Adrenal gland (tissue), 19 donors: ENCODE measurements at places on chromosomes 7 and 10. TPM values are rescaled to one million over a fixed set of nuclear protein-coding genes. Genes with fewer than 3 reads are reported as not detected.

GRCh38 chr10:91944880-91945630 is 21.5 kb downstream of the BTAF1 start:
- no peak overlapping the region for H3K4me3 ChIP-seq
- no peak for DNase-seq
- H3K36me3 ChIP-seq = no peaks in the 10 kb centered on the region

DNA sequence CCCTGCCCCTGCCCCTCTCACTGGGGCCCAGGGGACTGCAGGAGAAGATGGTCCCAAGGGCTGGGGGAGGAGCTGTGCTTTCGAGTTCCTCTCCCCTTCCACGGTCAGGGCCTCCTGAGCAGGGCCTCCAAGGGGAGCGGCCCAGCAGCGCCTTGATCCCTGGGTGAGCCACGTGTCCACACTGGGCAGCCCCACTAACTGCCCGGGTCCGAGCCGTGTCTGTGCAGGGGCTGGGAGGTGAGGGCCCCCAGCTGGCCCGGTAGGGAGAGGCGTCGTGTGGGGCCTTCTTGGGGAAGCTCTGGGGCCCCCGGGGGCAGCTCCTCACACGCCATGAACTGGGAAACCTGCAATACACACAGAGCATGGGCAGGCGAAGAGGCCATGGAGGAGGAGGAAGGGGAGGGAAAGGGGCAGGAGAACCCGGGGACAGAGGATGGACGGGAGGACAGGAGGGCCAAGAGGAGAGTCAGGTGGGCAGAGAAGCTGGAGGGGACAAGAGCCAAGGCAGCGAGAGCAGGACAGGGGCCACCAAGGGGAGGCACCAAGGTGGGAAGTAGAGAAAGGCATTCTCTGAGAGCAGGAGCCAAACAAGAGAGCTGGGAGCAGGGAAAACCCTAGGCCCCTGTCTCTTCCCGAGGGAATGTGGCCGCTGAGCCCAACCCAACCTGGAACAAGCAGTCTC is 32.8 kb downstream of the KCNH2 start:
- no peak for DNase-seq
- no peaks in the 10 kb centered on the region for H3K27me3 ChIP-seq
- no peaks in the 10 kb centered on the region for H3K36me3 ChIP-seq

- H3K27ac ChIP-seq = no peak overlapping the region
- H3K4me3 ChIP-seq = no peak overlapping the region
- peak; percentile 23 for DNase-seq
- no peaks in the 10 kb centered on the region for H3K4me1 ChIP-seq
- H3K27me3 ChIP-seq = no peaks in the 10 kb centered on the region
Measured at GRCh38 chr10:93386631-93387369, 95.3 kb downstream of the MYOF start.

GRCh38 chr10:47109906-47110305 is 190.1 kb upstream of the GDF10 start:
- no peak overlapping the region for H3K27ac ChIP-seq
- no peaks in the 10 kb centered on the region for H3K27me3 ChIP-seq
- DNase-seq = no peak

GRCh38 chr10:133264461-133264860 is 12.2 kb downstream of the ADAM8 start:
- no peak overlapping the region for H3K27ac ChIP-seq
- DNase-seq = no peak
- no peaks in the 10 kb centered on the region for H3K36me3 ChIP-seq

GRCh38 chr7:28546067-28546466 is 133.7 kb downstream of the CREB5 start:
- no peak overlapping the region for H3K27ac ChIP-seq
- H3K4me3 ChIP-seq = no peak overlapping the region
- no peaks in the 10 kb centered on the region for H3K36me3 ChIP-seq
- H3K27me3 ChIP-seq = peaks cover 4% of the 10 kb centered on the region

- H3K4me1 ChIP-seq = peaks cover 5% of the 10 kb centered on the region
- H3K36me3 ChIP-seq = no peaks in the 10 kb centered on the region
- H3K4me3 ChIP-seq = no peak overlapping the region
- peak; percentile 9 for DNase-seq
Measured at GRCh38 chr10:50992972-50993766, 81.1 kb upstream of the PRKG1 start.

DNA sequence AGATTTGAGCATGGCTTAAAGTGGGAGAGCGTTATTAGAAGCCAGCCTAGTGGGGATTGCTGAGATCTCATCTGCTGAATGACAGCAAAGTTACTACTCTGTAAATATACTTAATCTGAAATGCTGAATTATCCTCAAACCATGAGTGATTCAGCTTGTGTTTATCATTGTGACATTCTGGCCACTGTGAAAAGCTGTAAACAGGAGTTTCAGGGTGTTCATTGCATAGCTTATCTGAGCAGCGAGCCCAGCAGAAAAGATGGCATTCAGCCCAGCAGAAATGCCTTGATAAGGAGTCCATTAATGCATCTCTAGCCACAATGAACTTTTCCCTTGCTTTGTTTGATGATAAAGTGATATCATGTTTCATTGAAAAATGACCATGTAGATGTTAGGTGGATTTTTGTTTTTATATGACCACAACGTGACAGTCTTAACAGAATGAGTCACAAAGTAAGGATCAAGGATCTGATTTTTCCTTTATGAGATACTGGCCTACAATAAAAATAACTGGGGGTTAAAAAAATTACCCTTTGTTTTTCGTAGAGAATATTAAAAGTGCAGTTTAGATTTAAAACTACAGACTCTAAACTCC is 7.8 kb downstream of the TES start:
- H3K36me3 ChIP-seq = no peaks in the 10 kb centered on the region
- no peaks in the 10 kb centered on the region for H3K27me3 ChIP-seq
- DNase-seq = peak; percentile 41
- H3K4me3 ChIP-seq = no peak overlapping the region
- H3K4me1 ChIP-seq = peaks cover 4% of the 10 kb centered on the region
- no peak overlapping the region for H3K27ac ChIP-seq

GRCh38 chr10:124063750-124064603 is 29.4 kb downstream of the CHST15 start:
- H3K4me3 ChIP-seq = no peak overlapping the region
- H3K27me3 ChIP-seq = no peaks in the 10 kb centered on the region
- DNase-seq = peak; percentile 52

- H3K27me3 ChIP-seq = no peaks in the 10 kb centered on the region
- no peak overlapping the region for H3K4me3 ChIP-seq
- H3K4me1 ChIP-seq = no peaks in the 10 kb centered on the region
- DNase-seq = no peak
Measured at GRCh38 chr7:122528879-122529481, 169.9 kb downstream of the RNF133 start.

DNA sequence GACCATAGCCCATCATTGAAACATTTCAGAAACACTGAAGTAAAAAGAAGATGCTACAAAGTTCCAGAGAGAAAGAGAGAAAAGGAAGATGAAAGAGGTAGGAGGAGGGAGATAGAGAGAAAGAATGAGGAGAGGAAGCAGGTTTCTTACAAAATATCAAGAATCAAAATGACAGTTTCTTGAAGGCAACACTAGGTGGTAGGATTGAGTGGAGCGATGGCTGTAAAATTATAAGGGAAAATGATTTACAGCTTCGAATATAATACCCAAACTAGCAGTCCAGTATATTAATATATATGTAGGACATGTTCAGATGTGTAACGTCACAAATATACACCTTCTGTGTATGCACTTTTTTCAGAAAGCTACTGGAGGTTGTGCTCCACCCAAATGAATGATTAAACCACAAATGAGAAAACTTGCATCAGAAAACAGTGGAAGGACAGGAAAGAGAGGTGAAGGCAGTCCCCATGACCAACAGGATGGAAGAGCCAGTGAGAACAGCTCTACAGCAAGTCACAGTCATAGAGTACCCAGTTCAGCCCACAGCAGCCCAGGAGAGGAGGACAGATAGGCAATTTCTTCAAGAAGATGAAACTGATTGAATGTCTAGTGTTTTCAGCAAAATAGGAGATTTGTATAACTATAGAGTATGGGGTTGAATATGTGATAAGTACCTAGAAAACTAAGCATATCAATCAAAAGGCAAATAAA is 151.5 kb upstream of the TARP start:
- H3K27me3 ChIP-seq = no peaks in the 10 kb centered on the region
- no peak overlapping the region for H3K27ac ChIP-seq
- DNase-seq = no peak
- H3K4me1 ChIP-seq = no peaks in the 10 kb centered on the region
- no peak overlapping the region for H3K4me3 ChIP-seq
- no peaks in the 10 kb centered on the region for H3K36me3 ChIP-seq

GRCh38 chr10:5449823-5450222 is 37.5 kb downstream of the NET1 start:
- H3K27ac ChIP-seq = no peak overlapping the region
- no peaks in the 10 kb centered on the region for H3K4me1 ChIP-seq
- H3K36me3 ChIP-seq = peaks cover 24% of the 10 kb centered on the region

- no peak overlapping the region for H3K4me3 ChIP-seq
- DNase-seq = no peak
Measured at GRCh38 chr10:25724241-25724640, 209.8 kb upstream of the MYO3A start.

DNA sequence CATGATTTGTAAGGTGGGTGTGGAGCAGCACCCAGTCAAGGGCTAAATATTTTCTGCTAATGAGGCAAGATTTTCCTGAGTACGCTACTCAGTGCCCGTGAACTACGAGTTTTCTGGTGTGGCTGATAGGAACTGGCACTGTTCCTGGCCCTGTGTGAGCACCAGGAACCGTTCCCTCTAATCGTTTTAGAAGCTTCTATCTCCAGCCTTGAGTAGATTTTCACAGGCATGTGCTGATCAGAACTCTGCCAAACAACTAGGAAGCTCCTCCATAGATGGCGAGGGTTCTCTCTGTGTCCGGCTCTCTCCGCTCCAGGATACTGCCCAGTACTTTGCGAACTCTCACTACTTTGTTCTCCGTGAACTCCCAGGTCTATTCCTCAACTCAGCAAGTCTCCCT is 17.7 kb downstream of the TRIM4 start:
- H3K36me3 ChIP-seq = no peaks in the 10 kb centered on the region
- no peak for DNase-seq
- H3K27ac ChIP-seq = no peak overlapping the region
- H3K4me3 ChIP-seq = no peak overlapping the region

DNA sequence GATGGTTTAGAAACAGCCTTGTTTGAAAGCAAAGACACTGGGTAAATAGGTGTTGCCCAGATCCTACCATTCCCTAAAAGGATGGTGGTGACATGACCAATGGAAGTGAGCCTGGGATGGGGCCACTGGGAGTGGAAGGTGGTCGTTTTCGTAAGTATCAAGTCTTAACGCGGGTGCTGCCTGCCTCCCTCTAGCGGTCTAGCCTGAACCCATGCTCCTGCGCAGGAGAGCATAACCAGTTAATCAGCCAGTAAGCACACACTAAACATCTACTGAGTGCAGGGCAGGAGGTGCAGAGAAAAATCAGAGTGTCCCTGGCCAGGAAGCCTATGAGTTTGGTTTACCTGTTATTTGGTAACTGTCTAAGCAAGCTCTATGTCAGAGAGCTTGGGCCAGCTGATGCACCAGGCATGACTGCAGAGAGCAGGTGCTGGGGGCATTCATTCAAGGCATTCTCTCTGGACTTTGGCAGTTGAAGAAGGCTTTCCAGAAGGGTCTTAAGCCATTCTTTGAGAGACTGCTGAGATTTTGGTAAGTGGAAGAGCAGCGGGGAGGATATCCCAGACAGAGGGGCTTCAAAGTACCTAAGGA is 930 bp downstream of the GARIN1A start:
- H3K4me3 ChIP-seq = no peak overlapping the region
- no peak for DNase-seq
- no peaks in the 10 kb centered on the region for H3K27me3 ChIP-seq
- H3K27ac ChIP-seq = no peak overlapping the region

- peaks cover 13% of the 10 kb centered on the region for H3K4me1 ChIP-seq
- H3K4me3 ChIP-seq = no peak overlapping the region
- H3K27me3 ChIP-seq = no peaks in the 10 kb centered on the region
- no peak for DNase-seq
- H3K36me3 ChIP-seq = no peaks in the 10 kb centered on the region
- H3K27ac ChIP-seq = no peak overlapping the region
Measured at GRCh38 chr10:58952162-58952601, 224.3 kb upstream of the PHYHIPL start.

- no peak overlapping the region for H3K27ac ChIP-seq
- H3K36me3 ChIP-seq = no peaks in the 10 kb centered on the region
- H3K4me1 ChIP-seq = peaks cover 17% of the 10 kb centered on the region
- H3K27me3 ChIP-seq = no peaks in the 10 kb centered on the region
- peak; percentile 38 for DNase-seq
Measured at GRCh38 chr10:114970515-114970914, 32.5 kb downstream of the TRUB1 start.

DNA sequence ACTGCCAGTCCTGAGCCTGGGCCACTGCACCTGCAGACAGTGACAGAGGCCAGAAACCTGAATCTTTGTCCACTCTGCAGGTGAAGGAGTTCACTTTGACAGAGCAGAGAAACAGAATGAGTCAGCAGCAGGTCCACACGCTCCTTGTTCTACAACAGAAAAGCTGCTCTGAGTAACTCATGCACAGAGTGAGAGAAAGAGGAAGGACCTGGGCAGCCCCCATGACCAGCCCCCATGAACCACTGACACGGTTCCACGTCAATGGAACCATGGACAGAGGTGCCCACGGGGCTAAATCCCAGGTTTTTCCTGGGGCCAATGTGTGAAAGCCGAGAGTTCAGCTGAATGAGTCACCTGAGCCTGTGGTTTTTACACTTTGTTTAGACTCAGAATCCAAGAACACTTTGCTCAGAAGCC is 40.8 kb upstream of the CTBP2 start:
- no peak overlapping the region for H3K27ac ChIP-seq
- no peaks in the 10 kb centered on the region for H3K27me3 ChIP-seq
- no peaks in the 10 kb centered on the region for H3K36me3 ChIP-seq
- DNase-seq = no peak
- no peak overlapping the region for H3K4me3 ChIP-seq
- no peaks in the 10 kb centered on the region for H3K4me1 ChIP-seq

The CYP3A7 gene
- total RNA-seq = 1.5 TPM

The PDE6C gene
- total RNA-seq = not detected

The FKBP6 gene
- total RNA-seq = not detected

The CNNM1 gene
- total RNA-seq = 1.5 TPM

The SEMA3D gene
- 9.2 TPM for total RNA-seq

The MAD1L1 gene
- total RNA-seq = 29.4 TPM

The ABCB4 gene
- total RNA-seq = 5.9 TPM

The ADIRF gene
- 29.1 TPM for total RNA-seq

The DIP2C gene
- 13.8 TPM for total RNA-seq

The SGPL1 gene
- 31.3 TPM for total RNA-seq

The SDK1 gene
- total RNA-seq = 0.97 TPM
